ENCODE measurements at places on chromosomes 3 and 15. TPM values are rescaled to one million over a fixed set of nuclear protein-coding genes. Genes with fewer than 3 reads are reported as not detected.

DNA sequence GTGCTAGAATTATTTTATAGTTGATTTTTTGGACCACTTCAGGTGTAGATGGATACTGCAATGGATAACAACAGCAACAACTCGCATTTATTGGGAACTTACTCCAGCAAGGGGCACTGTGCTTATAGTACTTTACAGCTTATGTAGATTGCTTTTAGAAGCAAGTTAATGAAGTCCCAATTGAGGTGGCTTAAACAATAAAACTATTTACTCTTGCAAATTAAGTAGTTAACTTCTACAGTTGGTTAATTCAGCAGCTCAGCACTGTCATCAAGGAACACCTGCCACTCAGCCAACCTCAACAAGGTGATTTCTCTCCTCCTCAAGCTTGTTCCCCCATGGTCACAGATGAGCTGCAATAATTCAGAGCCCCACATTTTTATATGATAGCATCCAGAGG is 124.1 kb downstream of the RASA2 start:
- no peak for DNase-seq

GRCh38 chr3:115161866-115162265 is 14.8 kb upstream of the ZBTB20 start:
- DNase-seq = no peak

DNA sequence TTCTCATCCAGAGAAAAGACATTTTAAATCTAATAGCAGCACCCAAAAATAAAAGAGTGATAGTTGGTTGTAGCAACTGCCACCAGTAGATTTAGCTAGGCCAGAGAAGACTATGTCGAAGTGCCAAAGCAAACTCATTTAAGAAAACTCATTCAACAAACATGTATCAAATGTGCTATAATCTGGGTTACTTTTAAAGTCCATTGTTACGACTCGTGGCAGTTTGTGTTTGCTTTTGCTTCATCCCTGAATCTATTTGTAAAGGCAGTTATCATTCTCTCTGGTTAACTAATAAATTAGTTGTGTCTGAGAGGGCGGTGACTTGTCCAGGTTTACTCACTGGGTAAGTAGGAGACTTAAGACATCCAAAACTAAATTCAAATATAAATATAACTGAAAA is 159.4 kb downstream of the ZIC4 start:
- DNase-seq = no peak

The FOXL2NB gene
- polyA plus RNA-seq = 0.26 TPM

The GOLGA6D gene
- polyA plus RNA-seq = 1.5 TPM

All from muscle of arm (tissue), 14 donors.